CD14-positive monocyte (primary cell): ENCODE measurements at places on chromosomes 6 and 20.
A peak's percentile ranks its signal among the peaks of the same experiment; 100 is the strongest.

DNA sequence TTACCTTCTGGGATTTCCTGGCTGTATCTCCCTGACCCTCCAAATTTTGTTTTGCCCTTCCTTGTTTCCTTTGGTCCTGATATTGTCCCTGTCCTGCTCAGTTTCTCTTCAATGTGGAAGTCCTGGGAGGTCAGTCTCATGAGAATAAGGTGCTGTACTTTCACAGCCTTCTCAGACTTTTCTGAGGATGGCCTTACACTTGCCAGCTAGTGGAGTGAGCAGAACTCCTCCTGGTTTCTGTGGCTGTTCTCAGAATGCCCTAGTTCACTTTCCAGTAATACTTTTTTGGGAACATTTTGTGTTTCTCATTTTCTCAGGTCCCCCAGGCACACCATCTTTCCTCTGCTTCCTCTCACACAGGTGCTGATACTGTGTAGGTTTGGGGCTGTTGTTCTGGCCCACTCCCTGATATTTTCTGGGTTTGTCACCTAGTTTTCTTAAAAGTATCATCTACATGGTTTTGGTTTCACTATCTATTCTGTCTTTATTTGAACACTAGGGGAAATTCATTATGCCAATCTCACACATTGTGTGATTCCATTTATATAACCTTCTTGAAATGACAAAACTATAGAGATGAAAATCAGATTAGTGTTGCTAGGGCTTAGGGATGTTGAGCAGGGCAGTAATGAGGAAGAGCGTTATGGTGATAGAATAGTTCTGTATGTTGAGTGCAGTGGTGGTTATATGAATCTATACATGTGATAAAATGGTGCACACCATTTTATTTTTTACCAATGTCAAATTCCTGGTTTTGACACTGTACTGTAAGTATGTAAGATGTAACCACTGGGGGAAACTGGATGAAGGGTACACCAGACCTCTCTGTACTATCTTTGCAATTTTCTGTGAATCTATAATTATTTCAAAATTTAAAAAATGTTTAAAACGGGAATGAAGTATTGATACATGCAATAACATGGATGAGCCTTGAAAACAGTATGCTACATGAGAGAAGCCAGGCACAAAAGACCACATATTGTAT is 27.2 kb upstream of the BRPF3 start:
- no peaks in the 10 kb centered on the region for H3K36me3 ChIP-seq
- no peak for DNase-seq
- no peaks in the 10 kb centered on the region for H3K27me3 ChIP-seq
- no peak overlapping the region for H3K27ac ChIP-seq
- no peak overlapping the region for H3K4me3 ChIP-seq
- peaks cover 17% of the 10 kb centered on the region for H3K4me1 ChIP-seq

DNA sequence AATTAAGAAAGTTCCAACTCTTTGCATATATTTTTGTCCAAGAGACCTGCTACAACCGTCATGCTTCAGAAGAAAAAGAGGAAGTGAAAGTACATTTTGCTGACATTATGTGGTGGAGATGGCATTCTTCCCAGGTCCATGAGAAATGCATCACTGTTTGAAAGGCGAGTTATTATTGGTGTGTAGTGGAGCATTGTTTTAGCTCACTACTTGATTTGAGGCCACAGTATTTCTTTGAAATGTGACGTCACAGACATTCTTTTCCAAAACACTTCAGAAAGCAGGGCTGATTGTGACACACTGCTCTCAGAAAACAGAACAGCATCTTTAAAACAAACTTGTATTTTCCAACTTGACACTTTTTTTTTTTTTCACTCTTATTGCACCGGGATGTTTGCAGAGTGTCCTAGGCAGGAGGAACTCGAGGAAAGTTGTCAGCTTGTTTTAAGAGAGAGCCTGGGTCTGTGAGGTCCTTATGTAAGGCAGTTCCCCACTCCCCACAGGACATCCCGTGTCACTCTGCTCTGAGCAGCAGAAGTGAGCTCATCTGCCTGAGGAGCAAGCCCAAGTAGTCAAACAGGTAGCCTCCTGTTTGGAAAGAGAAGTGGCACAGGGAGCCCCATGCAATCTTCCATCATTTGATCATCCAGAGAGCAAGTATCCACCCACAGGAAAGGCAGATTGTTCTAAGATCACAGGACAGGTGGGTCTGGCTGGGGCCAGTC is 1.1 kb downstream of the SPTLC3 start:
- peaks cover 17% of the 10 kb centered on the region for H3K4me1 ChIP-seq
- peak overlapping the region; percentile 3 for H3K4me3 ChIP-seq
- peak; percentile 82 for DNase-seq
- peak overlapping the region; percentile 11 for H3K27ac ChIP-seq

GRCh38 chr20:57879779-57880570 is 170.2 kb upstream of the PMEPA1 start:
- H3K4me1 ChIP-seq: no peaks in the 10 kb centered on the region
- no peaks in the 10 kb centered on the region for H3K36me3 ChIP-seq
- H3K27me3 ChIP-seq: no peaks in the 10 kb centered on the region
- no peak for DNase-seq
- no peak overlapping the region for H3K27ac ChIP-seq

- H3K27ac ChIP-seq: no peak overlapping the region
- H3K4me1 ChIP-seq: no peaks in the 10 kb centered on the region
- H3K27me3 ChIP-seq: no peaks in the 10 kb centered on the region
- no peak for DNase-seq
- no peak overlapping the region for H3K4me3 ChIP-seq
- H3K36me3 ChIP-seq: no peaks in the 10 kb centered on the region
Measured at GRCh38 chr6:121858310-121858709, 422.9 kb downstream of the GJA1 start.

DNA sequence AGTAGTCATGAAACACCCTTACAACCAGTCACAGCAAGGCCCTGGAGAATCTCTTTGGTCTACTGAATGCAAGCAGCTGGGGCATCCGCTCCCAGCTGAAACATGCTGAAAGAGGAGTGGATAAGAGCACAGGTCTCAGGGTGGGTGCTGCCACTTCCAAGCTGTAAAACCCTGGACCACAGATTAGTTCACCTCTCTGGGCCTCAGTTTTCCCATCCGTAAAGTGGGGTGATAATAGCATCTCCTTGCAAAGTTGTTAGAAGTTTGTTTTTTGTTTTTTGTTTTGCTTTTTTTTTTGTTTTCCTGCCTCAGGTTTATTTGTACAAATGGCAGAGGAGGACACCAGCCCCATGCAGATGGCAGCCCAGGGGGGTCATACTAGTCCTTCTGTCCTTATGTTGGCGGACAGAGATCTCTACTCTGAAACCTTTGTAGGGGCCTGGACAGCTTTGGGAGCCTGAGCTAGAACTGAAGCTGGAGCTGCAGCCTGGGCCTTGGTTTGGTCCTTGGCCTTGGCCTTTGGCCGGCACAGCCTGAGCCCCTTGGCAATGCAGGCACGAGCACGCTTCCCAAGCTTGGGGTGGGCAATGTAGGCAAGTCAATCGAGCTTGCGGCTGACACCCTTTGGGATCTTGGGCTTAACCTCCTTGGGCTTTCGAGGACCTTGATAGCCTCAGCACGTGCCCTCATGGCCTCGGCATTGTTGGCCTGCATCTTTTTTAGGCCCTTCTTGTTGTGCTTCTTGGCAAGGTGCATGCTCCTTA is 38.2 kb downstream of the MRPL14 start:
- DNase-seq: no peak
- no peaks in the 10 kb centered on the region for H3K27me3 ChIP-seq
- no peaks in the 10 kb centered on the region for H3K4me1 ChIP-seq
- no peak overlapping the region for H3K4me3 ChIP-seq

GRCh38 chr6:109373762-109374161 is 8.5 kb downstream of the CD164 start:
- peaks cover 42% of the 10 kb centered on the region for H3K4me1 ChIP-seq
- H3K4me3 ChIP-seq: no peak overlapping the region
- H3K36me3 ChIP-seq: peaks cover 81% of the 10 kb centered on the region
- no peak for DNase-seq
- H3K27ac ChIP-seq: no peak overlapping the region

- peaks cover 24% of the 10 kb centered on the region for H3K4me1 ChIP-seq
- no peaks in the 10 kb centered on the region for H3K27me3 ChIP-seq
- no peaks in the 10 kb centered on the region for H3K36me3 ChIP-seq
- no peak overlapping the region for H3K27ac ChIP-seq
Measured at GRCh38 chr6:14280766-14281293, 163.3 kb downstream of the CD83 start.

GRCh38 chr6:31568537-31568961 is 3.5 kb upstream of the LTA start:
- H3K4me3 ChIP-seq: no peak overlapping the region
- no peaks in the 10 kb centered on the region for H3K27me3 ChIP-seq
- H3K4me1 ChIP-seq: peaks cover 38% of the 10 kb centered on the region
- no peaks in the 10 kb centered on the region for H3K36me3 ChIP-seq
- peak; percentile 97 for DNase-seq

GRCh38 chr6:47376930-47377329 is 67.2 kb upstream of the TNFRSF21 start:
- no peaks in the 10 kb centered on the region for H3K27me3 ChIP-seq
- H3K27ac ChIP-seq: no peak overlapping the region
- DNase-seq: no peak
- H3K4me1 ChIP-seq: peaks cover 36% of the 10 kb centered on the region
- no peak overlapping the region for H3K4me3 ChIP-seq
- H3K36me3 ChIP-seq: no peaks in the 10 kb centered on the region

DNA sequence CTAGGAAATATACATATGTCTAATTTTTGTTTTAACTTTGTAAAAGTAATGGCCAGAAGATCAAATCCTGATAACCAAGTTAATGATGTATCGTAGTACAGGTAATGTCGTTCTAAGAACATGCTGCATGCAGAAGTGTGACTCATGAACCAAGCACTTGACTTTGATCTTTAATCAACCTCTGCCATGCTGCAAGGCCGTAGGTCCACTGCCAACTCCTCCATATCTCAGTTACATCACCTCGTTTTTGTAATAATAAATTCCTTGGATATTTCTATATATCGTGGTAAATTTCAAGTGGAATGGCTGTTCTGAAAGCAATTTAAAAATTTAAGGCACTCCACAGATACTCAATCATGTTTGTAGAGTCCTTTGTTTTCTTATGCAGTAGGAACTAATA is 771.7 kb downstream of the EPHA7 start:
- H3K27ac ChIP-seq: no peak overlapping the region
- no peaks in the 10 kb centered on the region for H3K27me3 ChIP-seq
- no peaks in the 10 kb centered on the region for H3K36me3 ChIP-seq
- H3K4me3 ChIP-seq: no peak overlapping the region

GRCh38 chr6:16852671-16853070 is 91.4 kb upstream of the ATXN1 start:
- H3K4me1 ChIP-seq: peaks cover 54% of the 10 kb centered on the region
- no peaks in the 10 kb centered on the region for H3K36me3 ChIP-seq
- no peak overlapping the region for H3K4me3 ChIP-seq
- H3K27ac ChIP-seq: no peak overlapping the region

GRCh38 chr6:169092375-169092774 is 161.3 kb downstream of the THBS2 start:
- H3K27ac ChIP-seq: no peak overlapping the region
- DNase-seq: no peak
- no peaks in the 10 kb centered on the region for H3K4me1 ChIP-seq
- no peaks in the 10 kb centered on the region for H3K36me3 ChIP-seq
- no peaks in the 10 kb centered on the region for H3K27me3 ChIP-seq

DNA sequence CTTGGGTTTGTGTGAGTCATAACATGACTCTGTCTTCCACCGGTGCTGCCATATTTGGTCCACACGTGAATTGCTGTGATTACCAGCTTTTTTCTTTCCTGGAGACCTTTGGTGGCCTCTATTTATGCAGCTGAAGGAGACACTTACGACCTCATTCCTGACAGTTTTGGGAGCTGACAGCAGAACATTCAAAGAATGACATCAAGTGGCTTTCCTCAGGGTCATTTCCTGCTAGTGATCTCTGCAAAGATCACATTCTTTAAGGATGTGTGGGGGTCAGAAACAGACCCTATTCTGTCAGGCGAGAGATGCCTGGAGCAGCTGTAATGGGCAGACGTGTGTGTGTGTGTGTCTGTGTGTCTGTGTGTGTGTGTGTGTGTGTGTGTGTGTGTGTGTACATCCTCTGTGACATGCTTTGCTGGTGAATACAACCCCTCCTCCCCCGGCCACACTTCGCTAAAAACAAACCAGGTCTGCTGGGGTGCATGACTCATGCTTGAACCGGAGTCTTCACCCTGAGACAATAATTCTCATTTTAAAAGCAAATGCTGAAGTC is 115.6 kb downstream of the TMEM170B start:
- DNase-seq: peak; percentile 55
- no peaks in the 10 kb centered on the region for H3K36me3 ChIP-seq
- H3K27me3 ChIP-seq: no peaks in the 10 kb centered on the region
- no peak overlapping the region for H3K4me3 ChIP-seq
- H3K27ac ChIP-seq: no peak overlapping the region
- no peaks in the 10 kb centered on the region for H3K4me1 ChIP-seq

DNA sequence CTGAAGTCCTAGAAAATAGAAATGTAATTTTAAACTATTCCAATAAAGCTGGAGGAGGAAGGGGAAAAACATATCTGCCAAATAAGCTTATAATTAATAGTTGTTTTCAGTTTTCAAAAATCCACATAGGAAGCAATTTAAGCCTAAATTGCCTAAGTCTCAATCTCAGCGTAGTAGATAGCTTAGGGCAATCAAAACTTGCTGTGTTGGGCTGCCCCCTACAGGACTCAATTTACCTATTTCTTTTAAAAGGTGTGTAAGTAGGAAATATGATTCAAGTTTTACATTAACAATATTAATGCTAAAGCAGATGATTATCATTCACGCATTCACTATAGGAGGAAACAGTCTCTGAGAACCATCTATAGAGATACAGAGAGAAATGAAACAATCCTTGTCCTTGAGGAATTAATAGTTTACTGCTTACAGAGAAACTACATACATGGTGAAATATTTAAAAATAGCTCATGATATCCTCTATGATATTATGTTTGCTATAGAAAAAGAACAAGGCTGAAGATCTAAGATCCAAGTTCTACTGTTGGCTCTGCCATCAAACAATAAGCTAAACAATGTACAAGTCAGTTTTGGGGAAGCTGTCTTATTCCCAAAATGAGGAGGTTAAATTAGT is 102.1 kb downstream of the ATG5 start:
- H3K27me3 ChIP-seq: no peaks in the 10 kb centered on the region
- no peaks in the 10 kb centered on the region for H3K36me3 ChIP-seq
- H3K4me1 ChIP-seq: peaks cover 5% of the 10 kb centered on the region
- H3K27ac ChIP-seq: no peak overlapping the region
- peak; percentile 85 for DNase-seq

GRCh38 chr20:24153101-24154040 is 164.8 kb upstream of the GGTLC1 start:
- no peaks in the 10 kb centered on the region for H3K36me3 ChIP-seq
- H3K27ac ChIP-seq: no peak overlapping the region
- no peaks in the 10 kb centered on the region for H3K27me3 ChIP-seq

DNA sequence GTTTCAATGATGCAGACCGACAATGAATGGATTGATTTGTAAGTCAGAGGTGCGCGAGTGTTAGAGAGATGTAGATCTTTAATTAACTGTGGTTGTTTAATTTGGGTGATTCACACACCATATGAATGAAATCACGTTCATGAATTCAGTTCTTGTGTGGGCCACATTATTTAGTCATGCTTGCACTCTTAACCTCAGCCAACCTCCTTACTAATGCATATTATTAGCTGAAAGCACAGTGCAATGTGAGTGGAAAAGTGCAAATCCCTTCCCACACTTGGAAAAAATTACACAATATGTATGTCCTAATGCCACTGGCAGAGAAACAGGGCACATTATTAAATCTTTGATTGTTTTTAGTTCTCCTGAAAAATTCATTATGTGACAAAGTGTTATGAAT is 512.5 kb downstream of the BCKDHB start:
- H3K27me3 ChIP-seq: no peaks in the 10 kb centered on the region
- H3K4me1 ChIP-seq: no peaks in the 10 kb centered on the region
- H3K36me3 ChIP-seq: no peaks in the 10 kb centered on the region
- H3K27ac ChIP-seq: no peak overlapping the region
- no peak for DNase-seq
